ENCODE measurements at places on chromosomes 12 and 14.

GRCh38 chr14:52694761-52695480 lies 437 bp downstream of the ERO1A start:
- DNase-seq = no peak

GRCh38 chr12:59678759-59679411 lies 83.1 kb downstream of the SLC16A7 start:
- no peak for DNase-seq

DNA sequence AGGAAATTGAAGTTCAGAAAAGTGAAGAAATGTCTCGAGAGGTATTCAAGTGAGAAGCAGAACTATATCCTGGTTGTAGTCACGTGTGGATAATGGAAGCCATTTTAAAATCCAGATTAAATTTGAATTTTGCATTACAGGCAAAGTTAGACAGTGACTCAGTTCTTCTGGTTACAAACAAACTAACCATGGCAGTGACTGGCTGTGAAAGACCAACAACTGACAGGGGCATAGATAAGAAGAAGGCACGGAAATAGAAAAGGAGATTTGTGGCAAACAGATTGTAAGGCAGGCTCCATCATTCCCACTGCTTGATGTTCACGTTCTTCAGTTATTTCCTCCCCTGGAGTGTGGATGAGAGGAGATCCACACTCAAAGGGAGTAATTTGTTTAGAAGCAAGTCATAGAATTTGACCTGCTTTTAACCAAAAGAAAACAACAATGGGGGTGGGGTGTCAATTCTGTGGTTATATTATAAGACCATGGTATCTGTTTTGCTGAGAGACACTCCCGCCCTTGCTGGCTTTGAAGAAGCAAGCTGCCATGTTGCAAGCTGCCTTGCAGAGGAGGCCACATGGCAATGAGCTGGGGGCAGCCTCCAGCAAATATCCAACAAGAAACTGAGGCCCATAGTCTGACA lies 795.3 kb downstream of the VRK1 start:
- no peak for DNase-seq

DNA sequence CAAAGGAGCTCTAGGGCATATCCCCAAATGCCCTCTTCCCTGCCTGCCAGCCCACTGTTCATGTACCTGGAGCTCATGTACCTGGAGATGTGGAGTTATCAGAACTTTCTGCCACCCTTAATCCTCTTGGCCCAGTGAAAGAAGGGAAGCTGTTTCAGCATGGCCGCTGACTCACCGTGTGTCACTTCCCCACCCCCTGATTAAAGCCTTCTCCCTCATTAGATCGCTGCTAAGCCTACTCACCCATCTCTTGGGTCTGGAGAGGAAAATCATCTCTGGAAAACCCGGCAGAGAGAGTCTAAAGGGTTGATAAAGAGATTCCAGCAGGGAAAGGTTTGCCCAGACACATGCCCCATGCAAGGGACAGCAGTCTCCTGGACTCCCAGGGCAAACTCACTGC lies 4.5 kb upstream of the LTBP2 start:
- DNase-seq = no peak

DNA sequence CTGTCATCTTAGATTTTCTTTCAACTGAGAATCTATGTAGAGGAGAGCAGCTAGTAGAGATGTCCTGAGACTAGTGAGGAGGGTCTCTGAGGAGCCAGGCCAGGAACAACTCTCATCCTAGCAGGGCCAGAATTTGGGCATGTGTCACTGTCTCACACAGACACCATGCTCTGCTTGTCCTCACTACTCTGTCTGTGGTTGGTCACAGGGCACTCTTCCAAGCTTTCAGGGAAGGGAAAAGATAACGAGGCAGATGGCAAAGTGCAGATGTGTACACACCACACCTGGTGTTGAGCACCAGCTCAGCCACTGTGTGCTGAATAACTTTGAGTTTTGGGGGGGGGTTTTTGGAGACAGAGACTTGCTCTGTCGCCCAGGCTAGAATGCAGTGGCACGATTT lies 2.5 kb downstream of the SSPN start:
- DNase-seq = no peak

DNA sequence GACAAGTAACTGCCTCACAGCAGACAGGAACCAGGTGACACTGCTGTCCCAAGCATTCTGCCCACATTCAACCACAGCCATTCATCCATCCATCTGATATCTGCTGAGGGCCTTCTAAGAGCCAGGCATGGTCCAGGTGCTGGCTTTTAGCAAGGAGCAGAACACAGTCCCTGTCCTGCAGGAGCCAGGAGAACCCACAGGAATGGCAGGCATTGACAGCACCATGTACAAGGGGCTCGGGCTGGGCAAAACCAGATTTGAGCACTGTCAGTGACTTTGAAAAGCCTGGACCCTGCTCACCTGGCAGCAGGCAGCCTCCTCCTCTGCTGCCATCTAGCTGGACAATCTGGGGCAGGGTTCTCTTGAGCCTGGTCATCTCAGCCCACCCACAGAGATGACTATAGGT lies 137.0 kb downstream of the ZFP36L1 start:
- DNase-seq = no peak

DNA sequence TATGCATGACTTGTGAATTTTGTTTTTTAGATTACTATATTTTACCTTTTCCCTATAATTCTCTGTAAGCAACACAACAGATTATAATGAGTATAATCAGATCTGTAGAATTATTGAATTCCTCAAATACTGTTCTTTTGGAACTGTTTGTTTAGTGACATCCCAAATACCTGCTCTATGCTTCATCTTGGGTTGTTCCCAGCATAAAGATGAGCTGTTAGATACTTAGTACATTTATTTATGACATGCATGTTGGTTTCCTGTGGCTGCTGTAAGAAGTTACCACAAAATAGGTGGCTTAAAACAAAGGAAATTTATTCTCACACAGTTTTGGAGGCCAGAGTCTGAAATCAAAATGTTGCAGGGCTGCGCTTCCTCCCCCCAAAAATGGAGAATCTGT lies 78.4 kb downstream of the PTPRR start:
- DNase-seq = no peak

- no peak for DNase-seq
Observed at GRCh38 chr12:30980955-30981662, 54.6 kb downstream of the TSPAN11 start.

DNA sequence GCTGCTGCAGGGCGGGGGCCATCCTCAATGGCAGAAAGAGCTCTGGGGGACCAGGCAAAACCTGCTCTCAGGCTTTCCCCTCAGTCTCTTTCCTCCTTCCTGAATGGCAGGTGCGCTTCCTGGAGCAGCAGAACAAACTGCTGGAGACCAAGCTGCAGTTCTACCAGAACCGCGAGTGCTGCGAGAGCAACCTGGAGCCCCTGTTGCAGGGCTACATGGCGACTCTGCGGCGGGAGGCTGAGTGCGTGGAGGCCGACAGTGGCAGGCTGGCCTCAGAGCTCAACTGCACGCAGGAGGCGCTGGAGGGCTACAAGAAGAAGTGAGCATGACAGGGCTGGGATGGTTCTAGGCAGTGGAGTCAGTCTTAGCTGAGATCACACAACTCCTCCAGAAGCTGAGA lies 22.9 kb upstream of the KRT83 start:
- DNase-seq = no peak

DNA sequence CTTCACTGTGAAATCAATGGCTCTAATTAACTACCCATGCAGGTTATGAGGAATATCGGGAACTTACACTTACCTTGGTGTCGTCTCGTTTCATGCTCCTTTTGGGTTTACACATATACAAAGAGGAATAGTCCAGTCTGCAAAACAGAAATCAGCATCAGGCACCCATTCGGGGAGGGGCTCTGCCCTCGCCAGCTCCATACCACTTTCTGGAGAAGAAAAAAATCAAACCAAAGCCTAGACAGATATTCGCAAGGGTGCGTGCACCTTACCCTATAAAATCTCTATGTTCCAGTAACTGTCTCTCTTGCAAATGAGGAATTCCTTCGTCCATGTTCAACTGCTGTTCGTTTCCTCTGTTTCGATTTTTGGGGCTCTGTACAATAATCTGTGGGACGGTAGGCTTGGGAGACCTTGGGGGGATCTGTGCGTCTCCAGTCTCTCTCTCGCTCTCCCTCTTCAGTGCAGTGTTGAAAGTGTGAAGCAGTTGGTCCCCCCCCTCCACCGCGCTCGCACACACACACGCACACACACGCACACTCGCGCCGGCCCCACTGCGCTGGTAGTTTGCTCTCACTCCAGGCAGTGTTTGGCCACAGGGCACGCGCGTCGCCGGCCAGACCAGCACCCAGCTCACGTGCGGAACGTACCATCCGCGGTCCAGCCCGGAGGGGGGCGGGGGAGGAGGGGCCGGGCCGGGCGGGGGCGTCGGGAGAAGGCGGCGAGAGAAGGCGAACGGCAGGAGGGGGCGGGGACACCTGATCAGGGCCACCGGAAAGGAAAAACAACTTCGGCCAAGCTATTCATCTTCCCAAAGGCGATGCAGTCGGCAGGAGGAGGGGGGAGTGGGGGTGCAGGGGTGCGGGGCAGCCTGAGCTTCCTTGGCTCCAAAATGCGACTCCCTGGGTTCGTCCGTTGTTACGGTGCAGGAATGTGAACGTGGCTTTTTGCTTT lies at the start of gene BHLHE41:
Gene BHLHE41 (minus strand): TSS at position 592 of the 954 bp plus-strand sequence. CDS start 258 bp downstream, at position 334.
- DNase-seq = no peak

DNA sequence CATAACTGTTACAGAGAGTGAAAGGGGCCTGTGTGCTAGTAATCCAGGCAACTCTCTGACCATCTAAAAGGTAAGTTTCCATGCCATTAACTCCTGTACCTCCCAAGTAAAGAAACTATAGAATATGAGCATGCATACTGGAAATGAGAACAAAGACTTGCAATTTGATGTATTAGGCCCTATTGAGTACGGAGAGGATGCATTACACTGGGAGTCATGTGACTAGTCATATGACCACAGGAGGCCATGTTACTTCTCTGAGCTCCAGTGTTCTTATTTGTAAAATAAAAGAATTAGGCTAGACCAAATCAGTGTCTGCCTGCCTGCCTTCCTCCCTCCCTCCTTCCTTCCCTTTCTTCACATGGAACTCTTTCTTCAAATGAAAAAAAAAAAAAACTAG lies 440.1 kb upstream of the CCDC196 start:
- DNase-seq = no peak

- DNase-seq = no peak
Observed at GRCh38 chr14:68695326-68695768, 97.5 kb downstream of the ZFP36L1 start.

GRCh38 chr12:75704208-75704607 lies 192.8 kb upstream of the KRR1 start:
- no peak for DNase-seq

- no peak for DNase-seq
Observed at GRCh38 chr14:21999402-21999801, 325.8 kb upstream of the OR4E1 start.

- DNase-seq = no peak
Observed at GRCh38 chr12:48266826-48267225, 63.7 kb upstream of the OR10AD1 start.

GRCh38 chr12:49554266-49554665 lies 13.7 kb downstream of the MCRS1 start:
- DNase-seq = no peak

DNA sequence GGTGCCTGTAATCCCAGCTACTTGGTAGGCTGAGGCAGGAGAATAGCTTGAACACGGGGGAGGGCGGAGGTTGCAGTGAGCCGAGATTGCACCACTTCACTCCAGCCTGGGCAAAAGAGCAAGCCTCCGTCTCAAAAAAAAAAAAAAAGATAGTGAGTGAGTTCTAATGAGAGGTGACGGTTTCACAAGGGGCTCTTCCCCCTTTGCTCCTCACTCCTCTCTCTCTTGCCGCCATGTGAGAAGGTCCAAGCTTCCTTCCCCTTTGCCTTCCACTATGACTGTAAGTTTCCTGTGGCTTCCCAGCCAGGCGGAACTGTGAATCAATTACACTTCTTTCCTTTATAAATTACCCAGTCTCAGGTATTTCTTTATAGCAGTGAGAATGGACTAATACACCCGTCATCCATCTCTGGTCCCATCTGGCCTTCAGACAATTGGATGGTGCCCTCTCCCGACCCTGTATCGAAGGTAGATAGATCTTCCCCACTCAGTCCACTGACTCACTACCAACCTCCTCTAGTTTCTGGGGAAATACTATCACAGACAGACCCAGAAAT lies 27.0 kb upstream of the RCOR1 start:
- DNase-seq = no peak

- no peak for DNase-seq
Observed at GRCh38 chr12:57607958-57608663, 3.1 kb upstream of the ARHGEF25 start.

- no peak for DNase-seq
Observed at GRCh38 chr14:85317491-85318021, 212.4 kb upstream of the FLRT2 start.

DNA sequence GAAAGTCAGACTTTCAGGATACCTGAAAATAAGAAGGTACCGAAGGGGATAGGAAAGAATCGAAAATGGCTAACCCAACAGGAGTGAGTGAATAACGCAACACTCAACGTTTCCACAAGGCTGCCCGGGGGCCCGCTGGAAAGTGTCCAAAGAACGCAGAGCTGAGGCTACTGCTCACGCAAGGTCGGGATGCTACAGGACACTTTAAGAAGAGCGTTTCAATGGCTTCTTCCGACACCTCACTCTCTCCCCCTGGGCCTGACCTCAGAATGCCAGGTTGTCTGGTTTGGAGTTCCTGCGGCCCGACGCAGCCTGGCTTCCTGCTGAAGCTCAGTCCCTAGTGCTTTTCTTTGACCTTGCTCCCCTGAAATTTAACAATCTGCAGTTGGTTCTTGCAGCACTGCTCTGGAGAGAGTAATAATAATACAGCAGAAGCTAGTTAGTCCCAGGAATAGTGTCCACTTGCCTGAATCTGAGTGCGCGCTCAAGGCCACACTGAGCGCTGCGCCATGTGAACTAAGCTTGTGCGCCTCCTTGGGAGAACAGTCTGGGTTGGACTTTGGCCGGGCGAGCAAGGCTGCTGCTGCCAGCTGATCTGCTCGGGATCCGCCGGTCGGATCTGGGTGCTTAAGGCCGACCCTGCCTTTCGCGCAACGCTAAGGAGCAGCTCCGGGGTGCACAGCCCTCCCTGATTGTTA lies 2.0 kb upstream of the ALX1 start:
- DNase-seq = no peak

GRCh38 chr14:71103662-71104484 lies 196.6 kb downstream of the PCNX1 start:
- DNase-seq = peak; percentile 47

GRCh38 chr14:72781561-72782508 lies 112.1 kb downstream of the DPF3 start:
- DNase-seq = no peak

GRCh38 chr14:66900719-66901118 lies 288.5 kb upstream of the GARIN2 start:
- no peak for DNase-seq

- DNase-seq = no peak
Observed at GRCh38 chr14:31560759-31561154, 447 bp upstream of the NUBPL start.

DNA sequence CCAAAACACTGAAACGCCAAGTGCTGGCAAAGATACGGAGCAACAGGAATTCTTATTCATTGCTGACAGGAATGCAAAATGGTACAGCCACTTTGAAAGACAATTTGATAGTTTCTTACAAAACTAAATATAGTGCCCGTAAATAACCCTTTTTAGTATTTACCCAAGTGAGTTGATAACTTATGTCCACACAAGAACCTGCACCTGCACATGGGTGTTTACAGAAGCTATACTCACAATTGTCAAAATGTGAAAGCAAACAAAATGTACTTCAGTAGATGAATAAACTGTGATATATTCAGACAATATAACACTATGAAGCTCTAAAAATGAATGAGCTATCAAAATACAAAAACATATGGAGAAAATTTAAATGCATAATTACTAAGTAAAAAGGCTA lies 86.6 kb downstream of the ATXN7L3B start:
- peak; percentile 41 for DNase-seq

All from COR-L47 (cell line).